Renal cortex interstitium (tissue), 15 donors: ENCODE measurements at places on chromosomes 2 and 18. TPM values are rescaled to one million over a fixed set of nuclear protein-coding genes. Genes with fewer than 3 reads are reported as not detected.
A peak's percentile ranks its signal among the peaks of the same experiment; 100 is the strongest.

DNA sequence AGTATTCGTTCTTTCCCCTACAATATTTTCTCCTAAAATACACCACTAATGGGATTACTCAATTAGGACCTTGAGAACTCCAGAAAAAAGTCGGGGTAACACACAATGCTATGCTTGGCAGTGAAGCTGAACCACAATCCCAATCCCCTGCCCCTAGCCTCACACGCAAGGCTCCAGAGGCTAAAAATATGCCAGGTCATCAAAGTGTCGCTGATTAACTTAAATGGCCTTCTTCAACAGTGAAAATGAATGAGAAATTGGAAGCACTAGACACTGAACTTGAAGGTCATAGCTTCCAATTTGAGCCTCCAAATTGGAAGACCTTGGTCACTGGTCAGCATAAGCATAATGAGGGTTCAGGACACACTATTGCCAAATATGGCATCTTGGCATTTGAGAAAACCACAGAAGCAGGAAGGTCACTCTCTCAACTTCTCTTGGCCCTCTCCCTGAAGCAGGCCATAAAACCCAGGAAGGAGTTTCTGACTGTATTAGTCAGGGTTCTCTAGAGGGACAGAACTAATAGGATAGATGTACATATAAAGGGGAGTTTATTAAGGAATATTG is 86.0 kb upstream of the SATB2 start:
- DNase-seq = no peak

DNA sequence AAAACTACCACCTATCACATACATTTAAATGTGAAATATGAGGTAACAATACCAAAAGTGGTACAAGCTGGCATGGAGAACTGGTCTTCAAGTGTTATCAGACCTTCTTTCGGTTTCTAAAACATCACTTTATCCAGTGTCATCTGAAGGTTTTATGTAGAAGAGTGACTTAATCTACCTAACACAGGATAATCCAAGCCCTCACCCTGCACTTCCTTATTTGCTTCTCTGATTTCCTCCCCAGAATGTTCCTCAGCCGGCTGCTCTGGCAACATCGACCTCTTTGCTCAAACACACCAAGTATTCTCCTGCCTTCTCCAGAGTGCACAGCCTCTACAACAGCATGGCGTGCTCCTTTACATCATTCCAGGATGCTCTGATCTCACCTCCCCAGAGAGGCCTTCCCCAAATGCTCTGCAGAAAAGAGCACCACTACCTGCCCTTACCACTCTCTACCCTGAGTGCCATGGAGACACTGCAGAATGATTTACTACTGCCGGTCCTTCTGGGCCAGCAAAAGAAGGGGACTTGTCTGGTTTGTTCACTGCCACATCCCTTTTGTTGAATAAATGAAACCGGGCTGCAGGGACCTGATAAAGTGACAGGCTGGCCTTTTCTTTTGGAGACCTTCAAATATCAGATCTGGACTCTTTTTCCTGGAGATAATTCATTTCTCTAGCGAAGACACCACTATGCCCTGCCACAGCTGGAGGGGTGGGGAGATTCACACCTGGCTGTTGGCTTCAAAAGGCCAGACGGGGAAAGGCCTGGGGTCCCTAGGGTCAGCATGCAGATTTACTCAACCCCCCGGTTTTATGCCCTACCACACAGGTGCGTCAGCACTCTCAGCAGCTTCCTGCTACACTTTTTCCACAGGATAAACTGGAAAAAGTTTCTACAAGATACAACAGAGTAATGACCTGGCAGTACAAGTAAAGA is 42.0 kb downstream of the TTR start:
- DNase-seq = no peak

- peak; percentile 2 for DNase-seq
These were observed 665.5 kb downstream of the NYAP2 start for GRCh38 chr2:226064932-226065570.

DNA sequence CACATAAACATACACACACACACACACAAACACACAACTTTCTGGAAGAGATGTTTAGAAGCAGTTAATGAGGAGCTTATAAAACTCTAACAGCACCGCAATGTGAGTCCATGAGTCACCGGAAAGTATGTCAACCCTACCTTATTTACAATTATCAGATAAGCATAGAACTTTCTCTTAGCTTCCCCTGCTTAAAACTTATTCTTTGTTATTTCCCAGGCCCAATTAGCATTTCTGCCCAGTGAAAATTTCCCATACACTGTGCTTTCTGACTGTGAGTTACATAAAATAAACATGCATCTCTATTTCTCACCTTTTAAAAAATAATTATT is 737.6 kb downstream of the LRP1B start:
- no peak for DNase-seq

GRCh38 chr2:23346029-23346428 is 39.0 kb upstream of the KLHL29 start:
- no peak for DNase-seq

- no peak for DNase-seq
These were observed 558.0 kb downstream of the GALR1 start for GRCh38 chr18:77807650-77808049.

DNA sequence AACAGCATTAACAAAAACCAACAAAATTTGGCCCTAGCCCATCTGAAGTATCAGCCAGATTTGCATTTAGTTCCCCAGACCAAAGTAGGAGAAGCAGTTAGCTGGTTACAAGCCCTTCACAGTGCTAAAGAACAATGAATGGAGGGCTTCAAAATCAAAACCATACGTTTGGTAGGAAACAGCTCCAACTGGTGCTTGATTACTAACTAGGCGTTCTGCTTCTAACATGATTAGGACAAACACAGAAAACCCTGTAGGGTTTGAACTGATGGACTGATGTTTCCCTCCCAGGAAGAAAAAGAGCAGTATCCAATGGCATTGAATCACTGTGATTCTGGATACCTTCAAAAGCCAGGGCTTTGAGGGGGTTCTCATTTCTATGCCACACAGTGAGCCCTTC is 20.5 kb upstream of the STAT4 start:
- no peak for DNase-seq

- no peak for DNase-seq
These were observed 4.0 kb upstream of the MREG start for GRCh38 chr2:216017365-216017764.

DNA sequence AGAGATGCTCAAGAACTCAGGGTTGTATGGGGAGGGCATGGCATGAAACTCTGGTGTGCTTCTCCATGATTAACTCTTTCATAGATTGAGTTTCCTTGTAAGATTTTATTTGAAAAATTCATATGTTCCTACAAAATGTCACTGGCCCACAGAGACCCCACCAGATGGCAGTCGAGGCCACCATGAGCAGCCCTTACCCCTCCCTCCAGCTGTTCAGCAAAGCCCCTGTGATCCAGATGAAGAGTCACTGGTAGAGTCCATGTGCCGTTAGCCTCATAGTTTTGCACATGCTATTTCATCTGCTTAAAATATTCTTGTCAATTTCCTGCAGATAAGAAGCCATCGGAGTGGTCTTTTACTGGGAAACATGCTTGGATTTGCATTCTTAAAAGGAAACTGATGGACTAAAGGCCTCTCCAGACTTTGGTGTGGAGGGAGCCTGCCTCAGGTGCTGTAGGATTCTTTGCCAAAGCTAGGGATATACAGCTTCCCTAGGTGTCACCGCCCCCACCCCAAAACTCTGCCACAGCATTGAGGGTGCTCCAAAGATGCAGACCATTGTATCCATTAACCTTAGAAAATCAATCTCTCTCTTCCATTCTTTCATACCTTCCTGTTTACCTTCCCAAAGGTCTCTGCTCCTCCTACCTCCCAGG is 18.8 kb downstream of the ZNF385B start:
- no peak for DNase-seq

DNA sequence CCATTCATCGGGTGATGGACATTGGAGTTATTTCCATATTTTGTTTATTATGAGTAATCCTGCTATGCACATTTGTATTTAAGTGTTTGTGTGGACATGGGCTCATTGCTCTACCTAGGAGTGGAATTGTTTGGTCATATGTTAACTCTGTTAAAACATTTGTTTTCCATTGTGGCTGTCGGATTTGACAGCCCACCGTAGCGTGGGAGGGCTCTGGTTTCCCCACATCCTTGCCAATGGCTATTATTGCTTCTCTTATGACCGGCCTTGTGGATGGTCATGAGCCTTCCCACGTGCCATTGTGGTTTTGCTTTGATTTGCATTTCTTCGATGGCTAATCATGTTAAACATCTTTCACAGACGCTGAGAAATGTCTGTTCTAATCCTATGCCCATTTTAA is 92.0 kb downstream of the ZNF236 start:
- no peak for DNase-seq

DNA sequence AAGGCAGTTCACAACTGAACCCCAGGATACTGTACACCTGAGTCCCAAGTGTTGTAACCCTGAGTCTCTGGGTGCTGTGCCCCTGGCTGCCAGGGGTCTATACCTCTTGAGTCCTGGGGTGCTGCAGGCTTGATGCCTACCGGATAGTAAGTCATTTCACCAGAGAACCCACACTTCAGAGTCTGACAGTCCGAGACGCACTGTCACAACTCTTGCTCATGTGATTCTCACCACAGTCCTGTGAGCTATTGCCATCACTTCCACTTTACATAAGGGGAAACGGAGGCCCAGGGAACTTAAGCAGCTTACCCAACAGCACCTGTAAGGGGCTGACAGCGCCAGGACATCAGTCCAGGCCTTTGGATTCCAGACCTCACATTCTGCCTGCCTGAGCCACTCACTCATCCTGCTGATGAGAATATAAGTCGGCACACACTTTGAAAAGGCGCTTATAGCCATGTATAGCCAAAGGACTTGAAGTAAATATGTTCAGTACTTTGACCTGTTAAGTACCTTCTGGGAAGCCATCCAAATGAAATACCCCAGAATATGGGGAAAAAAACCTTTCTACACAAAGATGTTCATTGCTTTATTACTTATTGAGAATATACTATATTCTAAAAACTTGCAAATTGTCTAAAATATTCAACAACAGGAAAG is 180.7 kb upstream of the ID2 start:
- no peak for DNase-seq

GRCh38 chr18:61388010-61388409 is 54.8 kb downstream of the CDH20 start:
- DNase-seq = no peak

GRCh38 chr2:38386377-38386776 is 9.3 kb upstream of the ATL2 start:
- no peak for DNase-seq

GRCh38 chr2:39697454-39697853 is 31.7 kb downstream of the TMEM178A start:
- DNase-seq = no peak

DNA sequence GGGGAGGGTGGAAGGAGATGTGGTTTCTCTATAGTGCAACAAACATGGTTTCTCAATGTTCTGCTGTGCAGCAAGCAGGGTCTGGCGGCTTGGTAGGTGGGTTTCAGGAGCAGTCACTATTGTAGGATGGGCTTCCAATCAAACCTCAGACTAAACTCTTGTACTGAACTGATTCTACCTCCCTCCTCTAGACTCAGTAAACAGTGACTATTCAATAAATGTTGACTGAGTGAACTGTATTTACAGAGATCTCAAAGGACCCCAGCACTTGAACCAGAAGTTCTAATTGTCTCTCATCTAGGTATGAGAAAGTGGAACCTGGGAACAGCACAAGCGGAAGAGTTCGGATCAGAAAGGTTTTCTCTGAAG is 26.8 kb upstream of the CYP27A1 start:
- no peak for DNase-seq

GRCh38 chr2:238920601-238921001 is 72.7 kb downstream of the TWIST2 start:
- no peak for DNase-seq

The SRD5A2 gene
- 0.06 TPM for polyA plus RNA-seq

The ADRA2B gene
- polyA plus RNA-seq = 4.8 TPM

The NAT8 gene
- 32.0 TPM for polyA plus RNA-seq

The MEP1B gene
- polyA plus RNA-seq = 0.07 TPM

The ALLC gene
- polyA plus RNA-seq = not detected

The TYW5 gene
- polyA plus RNA-seq = 12.1 TPM

The MROH2A gene
- not detected for polyA plus RNA-seq

The BOK gene
- 30.2 TPM for polyA plus RNA-seq

The POMC gene
- polyA plus RNA-seq = 3.1 TPM
